ENCODE measurements at places on chromosomes 2 and 18.
A peak's percentile ranks its signal among the peaks of the same experiment; 100 is the strongest.

DNA sequence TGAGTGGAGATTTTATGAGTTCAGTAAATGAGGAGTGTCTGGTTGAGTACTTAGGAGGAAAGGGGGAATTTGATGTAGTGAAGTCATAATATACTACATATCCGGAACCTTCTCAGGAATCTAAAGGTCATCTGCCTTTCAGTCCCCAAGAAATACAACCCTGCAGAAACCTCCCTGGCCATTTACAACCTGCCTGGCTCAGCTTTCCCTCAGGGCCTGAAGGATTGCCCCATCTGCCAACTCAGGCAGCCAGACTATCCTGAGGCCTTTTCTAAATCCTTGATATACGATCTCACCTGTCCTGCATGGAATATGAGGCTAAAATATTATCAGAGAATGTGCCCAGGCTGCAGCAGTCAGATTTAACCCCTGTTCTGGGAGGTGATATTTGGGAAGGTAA is 165.4 kb upstream of the SPOPL start:
- no peak for DNase-seq

DNA sequence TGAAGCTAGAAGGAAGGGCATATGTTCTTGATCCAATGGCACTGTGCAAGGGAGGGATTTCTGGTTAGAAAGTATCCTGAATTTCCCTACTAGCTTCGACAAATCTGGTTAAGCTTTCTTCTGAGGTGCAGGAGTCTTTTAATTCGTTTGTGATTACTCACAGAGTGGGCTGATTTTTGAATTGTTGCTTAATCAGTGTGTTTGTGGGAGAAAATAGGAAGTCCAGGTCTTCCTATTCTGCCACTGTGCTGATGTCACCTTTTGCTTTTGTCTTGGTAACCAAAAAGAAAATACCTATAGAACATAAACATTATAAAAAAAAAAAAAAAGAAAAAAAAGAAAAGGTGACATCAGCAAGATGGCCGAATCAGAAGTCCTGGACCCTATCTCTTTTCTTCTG is 1008.6 kb downstream of the TSN start:
- no peak for DNase-seq

- DNase-seq = no peak
Measured at GRCh38 chr2:126482582-126483464, 173.1 kb upstream of the GYPC start.

- peak; percentile 78 for DNase-seq
Measured at GRCh38 chr2:190407662-190408537, at the start of gene MFSD6. Gene MFSD6 (plus strand): TSS chr2:190408355. CDS start chr2:190436030, 27,675 bp downstream.

- no peak for DNase-seq
Measured at GRCh38 chr2:33496726-33497125, 20.3 kb downstream of the RASGRP3 start.

- DNase-seq = no peak
Measured at GRCh38 chr18:76564117-76564516, 69.1 kb upstream of the ZNF516 start.

- no peak for DNase-seq
Measured at GRCh38 chr2:205054789-205055188, 509.5 kb downstream of the PARD3B start.

DNA sequence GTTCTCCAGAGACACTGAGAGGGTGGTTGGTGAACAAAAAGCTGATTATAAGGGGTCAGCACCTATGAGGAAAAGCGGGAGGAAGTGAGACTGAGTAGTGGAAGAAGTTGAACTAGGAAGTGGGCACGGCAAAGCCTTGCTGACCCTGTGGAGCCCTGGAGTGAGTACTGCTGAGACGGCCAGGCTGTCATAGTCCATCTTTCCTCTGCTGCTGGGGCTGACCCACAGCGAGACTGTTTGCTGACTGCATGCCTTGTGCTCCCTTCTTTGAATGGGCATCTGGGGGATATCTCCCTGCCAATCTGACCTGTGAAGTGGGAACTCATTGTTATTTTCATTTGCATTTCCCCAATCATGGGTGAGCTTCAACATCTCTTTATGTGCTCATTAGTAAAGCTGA is 92.4 kb upstream of the LDAH start:
- DNase-seq = no peak

DNA sequence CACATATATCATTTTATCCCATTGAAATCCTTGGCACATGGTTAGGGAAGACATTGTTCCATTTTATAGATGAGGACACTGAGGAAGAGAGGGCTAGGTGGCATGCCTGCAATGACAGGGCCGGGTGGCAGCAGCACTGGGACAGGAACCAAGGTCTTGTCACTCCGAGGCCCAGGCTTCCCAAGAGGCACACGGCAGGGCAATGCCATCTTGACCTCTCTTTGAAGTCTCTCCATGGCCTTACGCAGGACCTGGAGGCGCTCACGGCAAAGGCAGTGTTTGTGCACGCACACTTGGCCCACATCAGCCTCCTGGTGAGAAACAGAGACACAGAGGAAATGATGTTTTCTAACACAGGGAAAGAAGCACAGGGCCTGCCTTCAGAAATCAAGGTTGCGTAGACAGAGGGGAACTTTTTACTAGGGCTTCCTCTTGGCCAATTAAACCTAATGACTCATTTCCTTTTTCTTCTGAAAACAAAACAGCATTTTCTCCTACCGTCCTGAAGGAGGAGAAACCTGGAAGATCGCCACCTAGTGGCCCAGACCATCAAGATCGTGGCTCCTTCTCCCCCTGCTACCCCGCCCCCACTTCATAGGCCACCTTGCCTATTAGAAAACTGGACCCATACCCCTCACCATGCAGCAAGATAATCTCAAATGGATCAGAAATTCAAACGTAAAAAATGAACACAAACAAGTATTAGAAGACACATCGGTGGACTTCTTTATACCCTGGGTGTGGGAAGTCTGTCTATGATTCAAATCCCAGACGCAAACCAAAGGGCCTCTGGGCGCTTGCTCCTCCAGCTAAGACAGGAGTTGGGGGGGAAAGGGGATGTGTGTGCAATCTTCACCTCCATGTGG is 74.6 kb upstream of the SP3 start:
- DNase-seq = peak; percentile 81

DNA sequence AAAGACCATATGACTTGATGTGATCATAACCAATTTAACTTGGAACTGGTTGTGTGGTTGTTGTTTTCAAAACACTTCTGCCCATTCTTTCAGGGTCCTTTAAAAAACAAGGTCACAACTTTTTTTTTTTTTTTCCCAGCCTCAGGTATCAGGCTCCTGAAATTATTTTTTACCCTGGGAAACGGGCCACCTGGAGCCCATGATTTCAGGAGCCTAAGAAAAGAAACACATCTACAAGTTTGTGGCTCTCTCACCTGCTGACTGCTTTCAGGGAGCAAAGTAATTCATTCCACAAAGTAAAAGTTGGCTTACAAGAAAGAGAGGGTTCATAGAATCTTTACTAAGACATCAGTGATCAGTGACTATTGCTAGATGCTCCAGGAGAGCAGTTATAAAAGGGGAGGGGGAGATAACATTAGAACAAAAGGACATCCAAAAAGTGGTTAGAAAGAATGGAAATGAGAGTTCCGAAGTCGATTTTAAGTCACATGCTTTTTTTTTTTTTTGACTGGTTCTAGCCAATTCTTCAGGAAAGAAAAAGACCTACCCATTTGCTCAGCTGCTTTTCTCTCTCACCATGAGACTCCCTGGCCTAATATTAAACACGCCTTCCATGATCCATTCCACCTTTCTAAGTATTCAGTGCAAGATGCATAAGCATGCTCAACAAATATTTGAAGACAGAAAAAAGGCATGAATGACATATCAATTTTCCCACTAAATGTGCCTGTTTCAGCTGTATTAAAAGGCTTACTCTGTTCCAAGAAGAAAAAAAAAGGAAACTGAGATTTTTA is 267.3 kb downstream of the LRATD1 start:
- no peak for DNase-seq

- DNase-seq = no peak
Measured at GRCh38 chr2:107712857-107713256, 113.8 kb upstream of the RGPD4 start.

- DNase-seq = peak; percentile 65
Measured at GRCh38 chr18:77101410-77102258, 30.9 kb downstream of the MBP start.

- no peak for DNase-seq
Measured at GRCh38 chr2:11296401-11296800, 48.0 kb downstream of the ROCK2 start.

DNA sequence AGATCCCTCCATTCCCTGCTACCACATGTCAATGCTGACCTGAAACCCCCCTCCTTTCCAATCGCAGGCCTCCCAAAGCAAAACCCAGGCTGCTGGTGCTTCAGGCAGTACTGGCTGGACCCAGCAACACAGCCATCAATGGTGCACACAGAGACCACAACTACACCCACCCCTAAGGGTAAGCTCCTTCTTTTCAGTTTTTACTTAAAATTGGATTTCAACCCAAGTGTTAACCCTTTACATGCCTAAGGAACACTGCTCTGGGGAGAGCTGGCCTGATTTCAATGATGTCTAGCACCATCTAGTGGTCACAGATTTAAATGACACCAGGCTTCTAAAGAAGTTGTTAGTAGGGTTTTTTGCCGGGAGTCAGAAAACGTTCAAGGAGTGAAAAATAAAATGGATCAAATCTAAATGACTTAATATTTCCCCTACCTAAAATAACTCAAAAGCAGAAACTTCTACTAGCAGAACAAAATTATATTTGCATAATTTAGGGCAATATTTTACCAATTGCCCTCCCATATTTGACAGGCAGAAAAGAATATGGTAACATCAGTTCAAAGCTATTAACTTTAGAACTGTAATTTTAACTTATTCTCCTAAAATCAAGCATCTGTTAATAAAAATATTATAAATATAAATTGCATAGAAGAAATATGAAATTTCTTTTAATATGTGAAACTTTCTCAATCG is 24.6 kb downstream of the FECH start:
- no peak for DNase-seq

- no peak for DNase-seq
Measured at GRCh38 chr2:44974064-44974715, 32.7 kb downstream of the SIX3 start.

DNA sequence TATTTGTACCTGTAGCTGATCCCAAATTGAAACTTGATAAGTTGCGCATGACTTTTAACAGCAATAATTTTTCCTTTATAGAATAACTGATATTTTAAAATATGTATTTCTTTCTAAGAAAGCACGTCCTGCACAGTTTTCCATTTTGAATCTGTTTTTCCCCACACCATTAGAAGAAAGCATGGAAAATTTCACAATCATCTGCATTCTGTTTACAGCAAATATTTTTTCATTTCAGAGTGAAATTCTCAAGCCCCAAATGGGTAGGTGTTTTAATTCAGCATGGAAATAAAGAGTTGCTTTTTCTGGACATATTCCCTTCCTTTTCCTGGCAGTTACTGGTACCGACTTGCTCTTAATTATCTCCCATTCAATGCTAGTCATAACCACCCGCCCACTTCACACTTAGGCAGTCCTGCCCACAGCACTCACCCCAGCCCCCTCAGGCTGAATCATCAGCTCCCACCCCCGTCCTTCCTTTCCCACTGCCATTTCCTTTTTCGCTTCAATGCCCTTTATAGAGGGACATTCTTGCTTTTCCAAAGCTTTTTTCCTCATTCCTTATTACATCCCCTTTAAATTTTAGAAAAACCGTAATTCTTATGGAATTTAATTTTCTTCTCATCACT is 89.2 kb upstream of the GLS start:
- no peak for DNase-seq

- no peak for DNase-seq
Measured at GRCh38 chr2:8592736-8593135, 89.1 kb upstream of the ID2 start.

GRCh38 chr2:42839809-42840501 is 47.6 kb upstream of the HAAO start:
- DNase-seq = no peak

DNA sequence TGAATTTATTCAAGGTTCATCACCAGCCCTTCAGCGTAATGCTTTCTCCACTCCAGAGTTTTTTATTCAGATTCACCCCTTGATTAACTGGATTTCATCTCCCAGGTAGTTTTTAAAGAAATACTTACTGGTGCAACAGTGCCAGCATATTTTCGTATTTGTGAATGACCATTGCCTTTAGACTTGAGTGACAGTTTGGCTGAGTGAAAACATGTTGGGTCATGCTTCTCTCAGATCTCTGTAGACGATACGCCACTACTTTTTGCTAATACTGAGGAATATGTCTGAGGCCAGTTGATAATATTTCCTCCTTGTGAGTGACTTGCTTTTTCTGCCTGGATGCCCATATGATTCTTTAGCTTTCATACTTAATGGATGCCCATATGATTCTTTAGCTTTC is 51.5 kb downstream of the CYP26B1 start:
- no peak for DNase-seq

- no peak for DNase-seq
Measured at GRCh38 chr2:223117533-223117932, 65.5 kb downstream of the KCNE4 start.

DNA sequence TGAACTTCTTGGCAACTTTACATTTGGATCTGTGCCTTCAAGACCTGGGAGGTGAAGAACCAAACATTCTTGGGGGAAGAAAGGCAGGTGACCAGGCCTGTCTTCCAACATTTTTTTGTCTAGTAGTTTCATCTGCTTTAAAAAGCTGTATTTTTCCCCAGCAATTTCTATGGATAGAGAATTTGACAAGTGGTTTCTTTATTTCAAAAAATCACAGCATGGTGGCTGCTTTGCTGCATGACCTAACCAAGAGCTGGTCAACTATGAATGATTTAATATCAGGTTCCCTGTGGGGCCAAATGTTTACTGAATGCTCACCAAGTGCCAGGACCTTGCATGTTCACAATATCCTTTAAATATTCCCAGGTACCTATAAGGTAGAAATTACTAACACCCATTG is 19.1 kb downstream of the LRP2 start:
- no peak for DNase-seq

- no peak for DNase-seq
Measured at GRCh38 chr2:27095745-27096651, 9.4 kb downstream of the KHK start.

DNA sequence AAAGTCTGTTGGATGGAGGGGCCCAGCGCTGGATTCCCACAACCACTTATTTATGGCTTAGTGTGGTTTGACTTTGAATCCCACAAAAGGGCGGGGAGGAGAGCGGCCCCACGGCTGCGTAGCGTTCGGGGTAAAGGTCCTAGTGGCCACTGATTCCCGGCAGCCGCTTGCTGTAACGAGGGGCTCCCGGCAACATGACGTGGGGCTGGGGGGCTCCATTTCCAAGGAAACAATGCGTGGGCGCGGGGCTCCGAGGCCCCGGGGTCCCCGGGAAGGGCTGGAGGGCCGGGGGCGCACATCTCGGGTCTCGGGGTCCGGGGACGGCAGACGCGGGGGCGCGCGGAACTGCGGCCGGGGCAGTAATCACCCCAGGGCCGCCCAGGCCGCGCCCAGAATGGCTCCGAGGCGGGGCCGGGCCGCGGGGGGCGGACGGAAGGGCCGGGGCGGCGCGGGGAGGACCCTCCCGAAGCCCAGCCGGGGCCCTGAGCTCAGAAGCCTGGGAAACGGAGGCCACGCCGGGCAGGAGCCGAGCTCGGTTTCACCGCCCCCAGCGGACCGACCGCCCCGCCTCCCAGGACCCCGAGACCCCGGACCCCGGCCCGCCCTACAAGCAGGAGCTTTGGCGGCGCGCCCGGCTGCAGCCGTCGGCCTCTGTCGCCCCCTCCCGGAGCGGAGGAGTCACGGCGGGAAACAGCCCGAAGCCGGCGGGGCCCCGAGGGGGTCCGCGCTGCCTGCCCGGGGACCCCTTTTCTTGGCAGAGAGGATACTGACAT is 11.9 kb upstream of the MLPH start:
- peak; percentile 77 for DNase-seq

GRCh38 chr2:12862541-12862940 is 145.8 kb downstream of the TRIB2 start:
- no peak for DNase-seq

- DNase-seq = no peak
Measured at GRCh38 chr2:240917684-240918257, 11.6 kb downstream of the CROCC2 start.

- DNase-seq = peak; percentile 85
Measured at GRCh38 chr2:225041207-225041850, 939 bp downstream of the DOCK10 start.
